Osteocyte (in vitro differentiated cells): ENCODE measurements at places on chromosomes 3 and 15.

DNA sequence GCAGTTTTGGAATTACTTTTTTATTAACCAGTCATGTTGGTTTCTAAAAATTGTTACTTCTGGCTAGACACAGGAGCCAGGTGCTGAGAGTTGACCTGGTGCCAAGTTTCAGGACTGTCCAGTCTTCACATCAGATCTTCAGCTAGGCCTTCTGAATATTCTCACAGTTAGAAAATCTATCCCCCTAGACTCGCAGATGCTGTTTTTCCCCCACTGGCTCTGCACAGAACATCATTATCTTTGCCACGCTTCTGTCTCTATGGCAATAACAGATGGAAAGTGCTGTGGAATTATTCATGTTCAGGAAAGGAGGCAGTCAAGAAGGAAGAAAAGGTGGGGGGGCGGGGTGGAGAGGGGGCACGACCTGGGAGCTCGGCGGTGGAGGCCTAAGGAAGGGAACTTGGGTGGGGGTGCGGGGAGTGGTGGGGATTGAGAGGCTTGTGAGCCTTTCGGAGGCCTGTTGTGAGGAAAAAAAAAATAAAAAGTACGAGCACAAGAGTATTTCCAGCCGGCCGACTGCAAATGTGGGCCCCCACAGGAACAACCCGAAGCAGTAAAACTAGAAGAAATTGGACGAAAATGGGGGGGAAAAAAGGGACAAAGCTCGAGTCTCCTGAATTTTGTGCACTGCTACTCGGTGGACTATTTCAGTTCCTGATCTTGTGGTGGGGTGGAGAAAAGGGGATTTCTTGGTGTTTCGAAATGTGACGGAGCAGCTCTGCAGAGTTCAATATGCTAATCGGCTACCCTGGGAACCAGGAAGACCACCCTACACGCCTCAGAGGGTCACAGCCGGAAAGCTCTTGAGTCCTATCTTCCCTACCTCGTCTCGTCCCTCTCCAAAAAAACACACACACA lies 1.5 kb upstream of the SKIL start:
- no peak for DNase-seq

GRCh38 chr3:100578646-100579045 lies 30.8 kb upstream of the ADGRG7 start:
- DNase-seq: no peak

- DNase-seq: no peak
These were observed 292.0 kb upstream of the C2CD4B start for GRCh38 chr15:62457100-62457499.

DNA sequence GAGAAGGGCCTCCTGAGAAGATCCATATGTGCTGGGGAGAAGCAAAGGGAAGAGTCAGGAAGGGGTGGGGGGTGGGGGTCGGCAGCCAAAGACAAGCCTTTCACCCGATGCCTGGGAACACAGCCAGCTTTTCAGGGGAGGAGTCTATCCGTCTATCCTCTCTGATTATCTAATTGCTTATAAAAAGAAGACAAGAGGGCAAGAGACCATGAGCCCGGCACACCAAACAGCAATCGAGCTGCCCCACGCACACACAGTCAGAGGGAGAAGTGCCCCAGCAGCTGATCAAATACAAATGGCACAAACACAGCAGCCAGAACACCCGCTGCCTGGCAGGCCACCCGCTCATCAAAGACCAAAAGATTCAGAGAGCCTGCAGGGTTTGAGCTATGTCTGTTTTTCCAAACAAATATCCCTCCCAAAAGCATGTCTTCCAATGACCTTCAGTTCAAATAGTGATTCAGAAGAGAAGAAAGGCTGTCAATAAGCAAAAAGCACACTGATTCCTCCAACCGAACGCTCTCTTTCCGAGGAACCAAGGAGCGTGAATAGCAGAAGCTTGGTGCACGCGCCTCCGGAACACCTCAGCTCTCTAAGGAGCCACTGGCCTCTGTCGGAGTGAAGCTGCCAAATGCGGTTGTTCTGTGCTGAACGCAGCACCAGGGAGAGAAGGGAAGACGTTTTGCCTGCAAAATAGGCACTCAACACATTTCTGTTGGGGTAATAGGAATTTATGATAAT lies 419.2 kb downstream of the OCA2 start:
- no peak for DNase-seq

DNA sequence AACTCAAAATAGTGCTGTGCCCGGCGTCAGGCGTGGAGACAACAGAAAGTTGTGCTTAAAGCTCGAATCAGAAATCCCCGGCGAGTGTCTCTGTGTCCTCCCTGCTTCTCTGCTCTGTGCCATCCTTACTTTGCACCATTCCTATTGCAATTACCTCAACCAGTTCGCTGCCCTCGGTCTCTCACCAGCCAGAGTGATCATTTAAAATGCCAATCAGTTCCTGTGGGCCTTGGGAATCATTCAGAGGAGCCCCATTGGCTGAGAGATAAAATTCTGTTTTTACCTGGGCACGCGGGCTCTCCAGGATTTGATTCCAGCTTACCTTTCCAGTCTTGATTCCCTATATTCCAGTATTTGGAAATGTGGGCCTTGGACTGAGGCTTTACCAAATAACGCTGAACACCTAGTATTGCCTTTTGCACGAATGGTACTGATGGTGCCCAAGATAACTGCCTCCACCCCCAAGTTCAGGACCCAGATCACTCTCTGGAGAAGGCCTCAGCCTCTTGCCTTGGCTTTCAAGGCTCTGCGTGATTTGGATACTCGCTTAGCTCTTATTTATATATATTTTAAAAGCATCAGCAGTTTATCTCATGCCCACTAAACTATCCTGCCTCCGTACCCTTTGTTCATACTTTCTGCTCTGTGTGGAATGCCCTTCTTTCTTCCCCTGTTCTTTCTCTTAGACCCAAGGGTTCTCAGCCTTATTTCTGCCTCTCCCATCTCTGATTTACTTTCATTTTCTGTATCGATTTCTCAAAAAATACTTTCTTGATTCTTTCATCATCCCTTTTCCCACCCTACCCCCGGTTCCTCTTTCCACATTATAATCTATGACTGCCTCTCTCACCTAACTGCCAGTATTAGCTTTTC lies 863 bp downstream of the PSMA4 start:
- peak; percentile 53 for DNase-seq
